ENCODE measurements at places on chromosomes 1 and 21. TPM values are rescaled to one million over a fixed set of nuclear protein-coding genes. Genes with fewer than 3 reads are reported as not detected.

The RNF207 gene
- total RNA-seq: 22.5 TPM

The CRYAA gene
- not detected for total RNA-seq

The MRPL39 gene
- 28.0 TPM for total RNA-seq

The BCL2L15 gene
- not detected for total RNA-seq

The DMRTA2 gene
- total RNA-seq: 0.08 TPM

The BEST4 gene
- total RNA-seq: 0.08 TPM

The SLFNL1 gene
- 0.35 TPM for total RNA-seq

The AMY2B gene
- total RNA-seq: 2.0 TPM

The AGT gene
- total RNA-seq: 0.45 TPM

The RPL22 gene
- 95.9 TPM for total RNA-seq

The AURKAIP1 gene
- total RNA-seq: 51.0 TPM

The PLA2G4A gene
- 17.4 TPM for total RNA-seq

The FMO4 gene
- total RNA-seq: 3.7 TPM

The DIO1 gene
- not detected for total RNA-seq

The C1orf87 gene
- total RNA-seq: not detected

The SAMD13 gene
- total RNA-seq: 0.83 TPM

The BTBD8 gene
- total RNA-seq: 5.1 TPM

The TAL1 gene
- 0.45 TPM for total RNA-seq

The LIN28A gene
- 0.08 TPM for total RNA-seq

The SYT11 gene
- 31.8 TPM for total RNA-seq

The ECM1 gene
- total RNA-seq: 8.4 TPM

The TTC39A gene
- total RNA-seq: 0.35 TPM

The TFF3 gene
- total RNA-seq: 0.47 TPM

The ALX3 gene
- not detected for total RNA-seq

The NFIA gene
- total RNA-seq: 4.6 TPM

The DISP1 gene
- 5.1 TPM for total RNA-seq

The TENT5C gene
- total RNA-seq: 2.2 TPM

The IGSF9 gene
- 0.12 TPM for total RNA-seq

The CFAP410 gene
- total RNA-seq: 14.4 TPM

The ZNF697 gene
- 9.4 TPM for total RNA-seq

The ZNF683 gene
- not detected for total RNA-seq

The PTPN22 gene
- total RNA-seq: 0.08 TPM

The GJB4 gene
- not detected for total RNA-seq

The BLZF1 gene
- total RNA-seq: 20.1 TPM

The GPR3 gene
- 0.30 TPM for total RNA-seq

The OR2L8 gene
- not detected for total RNA-seq

The UMODL1 gene
- total RNA-seq: under 0.01 TPM

The NPR1 gene
- total RNA-seq: 19.8 TPM

The ACOT11 gene
- 2.5 TPM for total RNA-seq
